OCI-M1 (cell line): ENCODE measurements at places on chromosomes 7 and 10.
A peak's percentile ranks its signal among the peaks of the same experiment; 100 is the strongest.

DNA sequence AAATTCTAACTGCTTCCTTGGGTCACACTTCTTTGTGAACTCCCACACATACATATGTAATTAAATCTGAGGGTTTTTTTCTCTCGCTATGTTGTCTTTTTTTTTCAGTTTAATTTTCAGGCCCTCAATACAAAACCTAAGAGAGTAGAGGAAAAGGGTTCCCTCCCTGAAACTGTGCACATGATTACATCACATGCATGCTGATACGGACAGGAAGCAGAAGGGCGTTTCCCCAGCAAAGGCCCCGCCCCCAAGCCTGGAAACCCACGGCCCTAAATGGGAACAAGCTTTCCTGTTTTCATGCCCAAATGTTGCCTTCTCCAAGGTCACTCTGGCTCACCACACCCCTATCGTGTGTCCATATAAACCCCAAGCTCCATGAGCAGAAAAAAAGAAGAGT lies 115.4 kb downstream of the TEX36 start:
- DNase-seq: peak; percentile 55

DNA sequence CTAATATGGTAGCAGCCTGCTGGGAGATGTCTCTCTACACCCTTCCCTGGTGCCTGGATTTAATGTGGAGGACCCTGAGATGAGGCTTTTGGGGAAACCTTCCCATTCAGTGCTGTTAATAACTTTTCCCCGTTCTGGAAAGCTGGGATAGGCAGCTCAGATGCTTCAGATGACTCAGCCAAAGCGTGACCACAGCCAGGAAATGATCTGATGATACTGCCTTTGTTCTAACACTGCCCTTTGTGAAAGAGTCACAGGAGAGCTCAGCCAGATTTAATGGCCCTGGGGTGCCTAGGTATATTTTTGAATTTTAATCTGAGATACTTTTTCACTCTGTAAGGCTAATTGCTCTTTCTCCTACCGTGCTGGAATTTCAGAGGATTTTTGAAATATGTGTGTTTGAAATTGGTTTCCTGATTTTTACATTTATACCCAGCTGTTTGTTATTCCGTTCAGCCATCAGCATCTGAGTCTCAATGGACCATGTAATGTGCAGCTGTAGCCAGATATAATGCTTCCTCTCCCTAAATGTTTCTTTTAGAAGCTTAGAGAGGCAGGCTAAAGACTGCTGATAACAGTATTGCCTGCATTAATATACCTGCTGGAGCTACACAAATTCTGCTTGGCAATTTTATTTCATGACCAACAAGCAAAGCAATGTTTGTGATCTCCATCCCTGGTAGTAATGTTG lies 17.8 kb downstream of the CELF2 start:
- DNase-seq: peak; percentile 16

- no peak for DNase-seq
Observed at GRCh38 chr10:287026-287709, 151.9 kb downstream of the ZMYND11 start.

DNA sequence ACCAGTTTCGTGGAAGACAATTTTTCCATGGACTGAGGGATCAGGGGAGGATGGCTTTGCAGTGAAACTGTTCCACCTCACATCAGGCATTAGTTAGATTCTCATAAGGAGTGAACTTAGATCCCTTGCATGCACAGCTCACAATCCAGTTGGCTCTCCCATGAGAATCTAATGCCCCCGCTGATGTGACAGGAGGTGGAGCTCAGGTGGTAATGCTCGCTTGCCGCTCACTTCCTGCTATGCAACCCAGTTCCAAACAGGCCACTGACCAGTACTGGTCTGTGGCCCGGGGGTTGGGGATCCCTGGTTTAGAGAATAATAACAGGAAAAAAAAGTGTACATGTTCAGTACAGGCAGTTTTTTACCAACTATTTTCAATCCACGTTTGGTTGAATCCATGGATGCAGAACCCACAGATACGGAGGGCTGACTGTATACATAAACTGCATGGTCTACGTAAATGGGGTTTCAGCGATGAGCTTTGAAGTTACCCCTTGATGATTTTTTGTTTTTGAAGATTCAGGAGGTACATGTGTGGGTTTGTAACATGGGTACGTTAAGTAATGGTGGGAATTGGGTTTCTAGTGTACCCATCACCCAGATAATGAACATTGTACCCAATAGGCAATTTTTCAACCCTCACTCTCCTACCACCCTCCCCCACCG lies 24.5 kb downstream of the OGDH start:
- DNase-seq: no peak

DNA sequence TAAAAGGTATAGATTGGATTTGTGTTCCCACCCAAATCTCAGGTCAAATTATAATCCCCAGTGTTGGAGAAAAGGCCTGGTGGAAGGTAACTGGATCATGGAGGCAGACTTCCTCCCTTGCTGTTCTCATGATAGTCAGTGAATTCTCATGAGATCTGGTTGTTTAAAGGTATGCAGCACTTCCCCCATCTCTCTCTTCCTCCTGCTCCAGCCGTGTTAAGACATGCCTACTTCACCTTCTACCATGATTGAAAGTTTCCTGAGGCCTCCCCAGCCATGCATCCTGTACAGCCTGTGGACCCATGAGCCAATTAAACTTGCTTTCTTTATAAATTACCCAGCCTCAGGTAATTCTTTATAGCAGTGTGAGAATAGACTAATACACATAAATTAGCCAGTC lies 39.1 kb downstream of the HTR7 start:
- DNase-seq: no peak

DNA sequence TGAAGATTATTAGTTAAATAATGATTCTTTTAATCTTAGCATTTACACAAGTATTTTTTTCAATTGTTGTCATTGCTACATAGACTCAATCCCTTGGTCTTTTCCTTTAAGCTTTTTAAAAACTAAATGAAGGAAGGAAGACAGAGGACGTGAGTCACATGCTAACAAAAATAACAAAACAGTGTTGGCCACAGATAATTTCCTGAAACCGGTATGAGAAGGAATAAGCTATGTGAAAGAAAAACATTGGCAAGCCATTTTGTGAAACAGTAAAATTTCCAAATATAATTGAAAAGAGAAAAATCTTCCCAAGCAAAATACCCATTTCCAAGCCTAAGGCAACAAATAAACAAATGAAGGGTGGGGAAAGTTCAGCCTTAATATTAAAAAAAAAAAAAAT lies 223.0 kb downstream of the AHR start:
- DNase-seq: no peak

- DNase-seq: peak; percentile 46
Observed at GRCh38 chr7:30926313-30926712, 14.7 kb downstream of the AQP1 start.
